ENCODE measurements at places on chromosomes 16 and 17.

- H3K36me3 ChIP-seq = peaks cover 14% of the 10 kb centered on the region
- no peak overlapping the region for H3K27ac ChIP-seq
- no peaks in the 10 kb centered on the region for H3K4me1 ChIP-seq
- no peak overlapping the region for H3K4me3 ChIP-seq
Measured at GRCh38 chr16:71473891-71474290, 11.8 kb upstream of the ZNF23 start.

- H3K4me1 ChIP-seq = peaks cover 8% of the 10 kb centered on the region
- H3K36me3 ChIP-seq = no peaks in the 10 kb centered on the region
- no peak overlapping the region for H3K4me3 ChIP-seq
- H3K27ac ChIP-seq = no peak overlapping the region
Measured at GRCh38 chr16:8950580-8951077, 13.1 kb downstream of the USP7 start.

DNA sequence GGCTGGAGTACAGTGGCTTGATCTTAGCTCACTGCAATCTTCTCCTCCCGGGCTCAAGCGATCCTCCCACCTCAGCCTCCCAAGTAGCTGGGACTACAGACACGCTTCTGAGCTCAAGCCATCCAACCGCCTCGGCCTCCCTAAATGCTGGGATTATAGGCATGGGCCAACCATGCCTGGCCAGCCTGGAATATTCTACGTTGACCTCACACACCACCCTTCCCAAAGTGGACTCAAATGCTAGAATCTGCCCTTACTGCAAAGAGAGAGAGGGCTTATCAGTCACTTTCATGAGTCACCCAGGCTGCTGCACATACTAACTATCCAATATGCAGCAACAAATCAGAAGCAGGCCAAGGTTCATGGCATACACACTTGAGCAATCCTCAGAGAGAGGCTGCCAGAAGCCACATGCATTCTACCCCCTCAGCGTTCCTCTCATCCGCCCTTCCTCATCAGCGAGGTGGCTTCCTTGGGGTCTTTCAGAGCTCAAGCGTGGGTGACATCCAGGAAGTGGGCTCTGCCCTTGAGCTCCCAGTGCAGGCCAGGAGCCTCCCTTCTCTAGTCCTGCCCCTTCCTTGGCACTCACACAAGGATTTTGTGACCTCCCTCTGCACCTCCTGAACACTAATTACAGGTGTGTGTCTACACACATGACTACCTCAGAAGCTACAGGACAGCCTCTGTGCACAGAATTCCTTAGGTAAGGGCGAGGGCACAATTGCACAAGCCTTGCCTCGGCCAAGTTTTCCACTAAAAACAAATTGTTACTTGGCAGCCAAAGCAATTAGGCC, 24.8 kb upstream of the SIAH1 start:
- H3K27me3 ChIP-seq = no peaks in the 10 kb centered on the region
- no peak for DNase-seq
- H3K4me1 ChIP-seq = peaks cover 12% of the 10 kb centered on the region
- H3K27ac ChIP-seq = no peak overlapping the region
- H3K36me3 ChIP-seq = no peaks in the 10 kb centered on the region
- no peak overlapping the region for H3K4me3 ChIP-seq

DNA sequence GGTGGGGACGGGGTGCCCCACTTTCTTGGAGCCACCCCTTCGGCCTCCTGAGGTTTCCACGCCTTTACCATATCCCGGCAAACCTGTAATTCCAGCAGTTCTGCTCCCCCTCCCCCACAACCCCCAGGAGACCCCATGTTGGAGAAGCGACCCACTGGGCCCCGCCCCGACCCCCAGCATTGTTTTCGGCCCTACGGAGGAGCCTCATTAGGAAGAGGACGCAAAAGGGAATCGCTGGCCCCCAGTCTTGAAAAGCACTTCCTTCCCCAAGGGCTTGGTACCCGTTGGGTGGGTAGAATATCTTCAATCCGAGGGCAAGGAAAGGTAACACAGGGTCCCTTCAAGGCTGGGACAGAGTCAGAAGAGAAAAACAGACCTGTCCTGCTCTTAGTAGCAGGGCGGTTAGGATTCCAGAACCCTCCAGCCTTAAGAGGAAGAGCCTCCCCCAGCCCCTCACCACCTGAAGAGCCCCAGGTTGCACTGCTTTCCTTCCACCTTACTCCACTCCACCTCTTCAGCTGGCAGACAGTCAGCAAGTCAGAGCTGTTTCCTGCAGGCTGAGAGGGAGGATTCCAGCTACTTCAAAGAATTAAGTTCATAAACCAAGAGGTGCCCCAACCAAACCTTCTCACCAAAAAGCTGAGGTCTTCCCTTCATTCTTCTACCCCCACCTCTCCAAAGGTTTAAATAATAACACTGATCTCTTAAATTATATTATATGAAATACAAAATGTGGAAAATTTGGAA, 803 bp upstream of the TLCD2 start:
- no peak for DNase-seq
- H3K36me3 ChIP-seq = no peaks in the 10 kb centered on the region
- no peak overlapping the region for H3K27ac ChIP-seq

DNA sequence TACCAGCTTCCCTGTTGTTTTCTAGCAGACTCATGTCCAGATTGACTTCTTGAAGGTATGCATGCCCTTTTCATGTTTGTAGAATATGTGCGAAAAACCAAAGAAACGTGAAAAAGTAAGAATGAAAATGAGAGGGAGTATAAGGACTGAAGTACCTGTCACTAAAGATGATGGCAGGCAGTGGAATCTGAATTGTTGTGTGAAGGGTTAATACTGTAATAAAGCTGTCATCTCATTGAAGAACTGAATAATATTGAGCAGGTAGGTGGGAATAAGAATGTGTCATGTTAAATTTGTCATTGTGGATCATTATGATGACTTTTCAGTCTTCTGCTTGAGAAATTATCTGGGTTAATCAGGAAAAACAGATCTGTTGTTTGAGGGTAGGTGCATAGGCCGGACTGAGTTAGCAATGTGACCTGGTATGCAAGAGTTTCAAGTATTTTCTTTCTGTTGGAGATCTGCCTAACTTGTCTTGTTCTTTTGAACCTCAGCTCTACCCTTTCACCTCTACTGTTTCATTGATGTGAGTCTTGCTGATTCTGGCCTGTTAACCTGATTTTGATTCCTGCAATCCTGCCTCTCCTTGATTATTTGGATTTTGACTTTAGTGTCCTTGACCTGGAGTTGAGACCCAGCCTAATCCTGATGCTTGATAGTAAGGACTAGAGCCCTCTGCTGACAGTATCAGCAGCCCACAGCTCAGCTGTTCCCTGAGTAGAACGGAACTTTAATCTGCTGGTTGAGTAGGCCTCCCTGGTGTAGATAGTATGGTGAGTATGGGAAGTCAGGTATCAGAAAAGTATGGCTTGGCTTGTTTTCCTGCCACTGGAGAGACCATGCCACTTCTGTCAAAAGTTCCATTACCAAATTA, 64.6 kb downstream of the MAP2K4 start:
- DNase-seq = no peak
- H3K4me1 ChIP-seq = no peaks in the 10 kb centered on the region
- no peak overlapping the region for H3K27ac ChIP-seq
- no peaks in the 10 kb centered on the region for H3K27me3 ChIP-seq
- H3K36me3 ChIP-seq = peaks cover 5% of the 10 kb centered on the region

DNA sequence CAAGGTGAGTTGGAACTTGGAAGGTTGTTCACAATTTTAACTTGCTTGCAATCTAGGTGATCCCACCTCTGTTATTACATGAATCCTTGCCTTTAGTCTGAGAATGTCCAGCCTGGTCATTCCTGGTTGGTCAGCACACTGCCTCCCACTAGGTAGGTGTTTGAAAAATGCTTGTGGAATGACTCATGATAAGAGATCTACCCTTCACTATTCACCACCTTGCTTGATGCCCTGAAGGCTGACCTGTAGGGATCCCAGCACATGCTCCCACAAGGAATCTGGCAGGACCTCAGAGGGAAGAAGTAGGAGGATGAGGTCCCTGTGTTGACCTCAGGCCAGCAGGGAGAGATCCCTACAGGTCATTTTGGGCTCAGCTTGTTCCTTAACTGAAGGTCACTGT, 30.2 kb upstream of the ABCA3 start:
- no peaks in the 10 kb centered on the region for H3K36me3 ChIP-seq
- H3K4me1 ChIP-seq = no peaks in the 10 kb centered on the region
- no peak for DNase-seq
- H3K27me3 ChIP-seq = peaks cover 2% of the 10 kb centered on the region

- H3K27me3 ChIP-seq = no peaks in the 10 kb centered on the region
- H3K4me1 ChIP-seq = no peaks in the 10 kb centered on the region
- no peaks in the 10 kb centered on the region for H3K36me3 ChIP-seq
- H3K4me3 ChIP-seq = no peak overlapping the region
- no peak overlapping the region for H3K27ac ChIP-seq
Measured at GRCh38 chr17:40547079-40547784, 18.0 kb downstream of the CCR7 start.
